Testis (tissue), 5 donors: ENCODE measurements at places on chromosomes 11 and 22.
A peak's percentile ranks its signal among the peaks of the same experiment; 100 is the strongest.

DNA sequence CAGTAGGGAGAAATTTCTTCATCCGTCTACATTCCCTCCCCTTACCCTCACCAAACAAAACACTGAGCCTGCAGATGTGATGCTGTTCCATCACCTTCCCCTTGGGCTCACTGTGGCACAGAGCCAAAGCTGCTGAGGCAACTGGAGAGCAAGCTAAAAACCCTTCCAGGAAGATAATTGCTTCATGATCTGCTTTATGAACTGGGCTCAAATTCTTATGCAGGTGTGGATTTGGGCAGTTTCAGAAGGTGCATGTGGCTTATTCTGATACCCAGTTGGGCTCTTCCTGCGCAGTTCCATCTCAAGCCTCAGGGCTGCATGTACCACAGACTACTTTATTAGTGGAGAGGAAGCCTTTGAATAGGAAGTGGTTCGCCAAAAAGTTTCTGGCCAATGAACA, 58.3 kb downstream of the AAMDC start:
- peak; percentile 29 for DNase-seq

DNA sequence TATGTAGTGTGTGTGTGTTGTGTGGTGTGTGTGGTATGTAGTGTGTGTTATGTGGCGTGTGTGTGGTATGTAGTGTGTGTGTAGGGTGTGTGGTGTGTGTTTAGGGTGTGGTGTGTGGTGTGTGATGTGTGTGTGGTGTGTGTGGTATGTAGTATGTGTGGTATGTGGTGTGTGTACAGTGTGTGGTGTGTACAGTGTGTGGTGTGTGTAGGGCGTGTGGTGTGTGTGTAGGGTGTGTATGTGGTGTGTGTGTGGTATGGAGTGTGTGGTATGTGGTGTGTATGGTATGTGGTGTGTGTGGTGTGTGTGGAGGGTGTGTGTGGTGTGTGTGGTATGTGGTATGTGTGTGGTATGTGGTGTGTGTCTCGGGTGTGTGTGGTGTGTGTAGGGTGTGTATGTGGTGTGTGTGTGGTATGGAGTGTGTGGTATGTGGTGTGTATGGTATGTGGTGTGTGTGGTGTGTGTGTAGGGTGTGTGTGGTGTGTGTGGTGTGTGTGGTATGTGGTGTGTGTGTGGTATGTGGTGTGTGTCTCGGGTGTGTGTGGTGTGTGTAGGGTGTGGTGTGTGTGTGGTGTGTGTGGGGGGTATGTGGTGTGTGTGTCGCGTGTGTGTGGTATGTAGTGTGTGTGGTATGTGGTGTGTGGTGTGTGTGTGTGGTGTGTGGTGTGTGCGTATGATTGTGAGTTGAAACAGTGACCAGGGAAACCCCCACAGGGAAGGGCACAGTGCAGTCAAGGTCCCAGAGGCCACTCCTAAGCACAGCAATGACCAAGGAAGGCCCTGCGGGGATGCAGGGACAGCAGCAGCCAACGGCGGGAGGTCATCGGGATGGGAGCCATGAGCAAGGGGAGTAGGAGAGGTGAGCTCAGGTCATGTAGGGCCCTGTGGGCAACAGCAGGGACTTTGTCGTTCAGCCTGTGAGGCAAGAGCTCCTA, 2.9 kb upstream of the PPP6R2 start:
- peak; percentile 30 for DNase-seq

DNA sequence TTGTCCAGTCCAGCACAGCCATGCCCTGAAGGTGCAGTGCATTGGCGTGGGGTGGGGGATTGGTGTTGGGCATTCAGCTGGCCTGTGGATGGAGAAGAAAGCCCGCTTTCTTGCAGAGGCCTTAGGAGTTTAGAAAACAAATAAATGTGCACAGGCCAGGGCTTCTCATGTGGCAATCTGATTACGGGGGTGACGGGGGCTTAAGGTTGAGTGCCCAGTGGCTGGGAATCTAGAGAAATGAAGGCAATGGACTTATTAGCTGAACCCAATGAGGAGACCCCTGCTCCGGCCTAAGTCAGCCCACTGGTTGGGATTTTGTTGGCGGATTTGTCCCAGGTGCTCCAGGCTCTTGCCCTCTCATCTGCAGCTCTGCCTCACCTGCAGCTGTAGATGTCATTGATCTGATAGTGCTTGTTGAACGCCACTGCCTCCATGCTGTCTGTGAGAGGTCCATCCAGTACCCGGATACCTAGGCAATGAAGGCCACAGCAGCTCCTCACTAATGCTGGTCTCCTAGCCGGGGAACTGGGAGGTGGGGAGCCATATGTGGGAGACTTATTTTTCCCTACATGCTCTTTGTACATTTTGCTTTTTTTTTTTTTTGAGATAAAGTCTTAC, 6.2 kb downstream of the PCSK7 start:
- DNase-seq = peak; percentile 12

- DNase-seq = no peak
Measured at GRCh38 chr11:74055938-74056337, 47.1 kb upstream of the UCP3 start.

DNA sequence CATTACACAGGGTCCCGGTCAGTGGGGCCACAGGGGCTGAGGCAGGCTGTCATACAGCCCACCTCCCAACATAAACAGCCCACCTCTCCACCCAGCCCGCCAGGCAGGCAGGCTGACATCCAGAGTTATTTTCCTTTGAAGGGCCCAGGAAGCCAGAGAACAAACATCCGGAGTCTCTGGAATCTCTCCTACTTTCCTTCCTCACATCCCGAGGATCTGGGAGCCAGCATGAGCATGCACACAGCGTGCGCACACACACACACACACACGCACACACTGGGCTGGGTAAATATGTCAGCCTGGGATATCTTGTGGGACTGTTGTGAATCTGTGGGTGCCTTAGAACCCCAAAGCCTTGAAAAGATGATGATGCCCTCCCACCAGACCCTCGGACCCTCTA, 55.4 kb downstream of the PDE2A start:
- peak; percentile 29 for DNase-seq

- DNase-seq = no peak
Measured at GRCh38 chr22:31079095-31079642, 1.9 kb upstream of the SMTN start.

DNA sequence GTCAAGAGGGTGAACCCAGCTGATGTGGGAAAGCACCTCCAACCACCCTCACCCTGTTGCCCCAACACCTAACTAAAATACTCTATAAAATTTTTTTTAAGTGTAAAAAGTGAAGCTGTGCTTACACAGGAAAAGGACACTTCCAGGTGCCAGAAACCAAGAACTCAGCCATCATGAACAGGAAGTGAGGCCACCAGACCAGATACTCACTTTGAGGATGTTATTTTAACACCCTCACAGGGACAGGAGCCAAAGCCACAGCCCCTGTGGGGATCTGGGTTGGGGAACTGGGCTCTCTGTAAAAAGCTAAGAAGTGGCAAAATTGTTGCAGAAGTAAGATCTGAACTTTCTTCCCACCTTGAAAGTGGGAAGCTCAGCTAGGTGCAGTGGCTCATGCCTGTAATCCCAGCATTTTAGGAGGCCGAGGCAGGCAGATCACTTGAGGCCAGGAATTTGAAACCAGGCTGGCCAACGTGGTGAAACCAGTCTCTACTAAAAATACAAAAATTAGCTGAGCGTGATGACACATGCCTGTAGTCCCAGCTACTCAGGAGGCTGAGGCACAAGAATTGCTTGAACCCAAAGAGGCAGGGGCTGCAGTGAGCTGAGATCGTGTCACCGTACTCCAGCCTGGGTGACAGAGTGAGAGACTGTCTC, 3.8 kb downstream of the RSPH14 start:
- no peak for DNase-seq

DNA sequence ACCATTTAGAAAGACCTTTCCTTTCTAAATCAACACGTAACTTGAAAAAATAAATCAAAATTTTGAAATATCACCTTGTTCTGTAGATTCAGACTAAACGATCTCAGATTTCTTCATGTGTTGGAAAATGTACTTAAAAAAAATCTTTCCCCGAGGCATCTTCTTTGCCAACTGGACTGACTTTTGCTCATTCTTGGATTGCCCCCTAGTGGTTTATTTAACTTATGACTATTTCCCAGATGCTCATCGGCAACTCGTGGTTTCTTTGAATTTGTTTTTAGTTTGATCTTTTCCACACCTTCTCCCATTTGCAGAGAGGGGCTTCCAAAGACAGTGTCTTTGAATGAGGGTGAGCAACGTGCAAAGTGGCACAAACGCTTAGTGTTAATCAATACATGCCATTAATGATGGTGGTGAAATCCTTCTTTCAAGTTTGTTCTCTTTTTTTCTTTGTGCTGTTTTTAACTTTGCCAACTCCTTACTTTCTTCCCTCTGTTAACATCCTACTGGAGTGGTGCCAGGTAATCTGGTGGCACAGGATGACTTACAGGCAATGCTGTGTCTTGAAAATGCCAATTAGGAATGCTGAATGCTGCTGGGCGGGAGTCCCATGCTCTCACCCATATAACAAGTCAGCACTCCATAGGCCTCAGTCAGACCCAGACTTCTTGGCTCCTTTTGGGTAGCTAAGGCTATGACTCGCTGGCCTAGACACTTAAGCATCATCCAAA, 18.3 kb downstream of the PRSS23 start:
- no peak for DNase-seq

DNA sequence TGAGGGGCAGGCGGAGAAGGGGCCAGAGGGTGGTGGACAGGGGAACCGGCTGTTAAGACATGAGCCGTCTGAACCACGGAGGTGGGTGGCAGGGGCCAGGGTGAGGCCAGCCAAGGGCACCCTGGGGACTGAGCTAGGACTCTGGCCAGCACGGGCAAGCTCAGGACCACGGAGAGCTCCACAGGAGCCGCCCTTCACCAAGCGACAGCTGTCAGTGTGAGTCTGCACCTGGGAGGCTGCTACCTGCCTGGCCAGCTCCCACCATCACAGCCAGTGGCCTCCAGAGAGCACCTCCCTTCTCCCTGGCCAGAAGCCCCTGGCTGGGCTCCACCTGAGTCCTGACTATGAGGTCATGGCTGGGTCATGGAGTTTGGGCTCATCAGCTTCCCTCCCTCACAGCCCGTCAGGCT, 21.6 kb downstream of the MGAT3 start:
- peak; percentile 58 for DNase-seq

DNA sequence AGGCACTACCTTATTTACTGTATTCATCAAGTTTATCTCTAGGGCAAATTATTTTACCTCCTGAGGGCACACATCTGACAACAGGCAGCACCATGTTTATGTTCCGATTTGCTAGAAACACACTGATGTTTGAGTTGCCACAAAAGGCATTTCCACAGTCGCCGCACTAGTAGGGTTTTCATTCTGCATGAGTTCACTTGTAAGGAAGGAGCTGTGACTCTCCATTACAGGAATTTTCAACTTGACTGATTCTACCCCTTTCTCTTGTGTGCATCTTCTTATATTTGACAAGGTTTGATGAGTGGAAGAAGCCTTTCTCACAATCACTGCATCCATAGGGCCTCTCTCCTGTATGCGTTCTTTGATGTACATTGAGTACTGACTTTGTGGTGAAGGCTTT, 455.9 kb upstream of the CNTN5 start:
- no peak for DNase-seq

DNA sequence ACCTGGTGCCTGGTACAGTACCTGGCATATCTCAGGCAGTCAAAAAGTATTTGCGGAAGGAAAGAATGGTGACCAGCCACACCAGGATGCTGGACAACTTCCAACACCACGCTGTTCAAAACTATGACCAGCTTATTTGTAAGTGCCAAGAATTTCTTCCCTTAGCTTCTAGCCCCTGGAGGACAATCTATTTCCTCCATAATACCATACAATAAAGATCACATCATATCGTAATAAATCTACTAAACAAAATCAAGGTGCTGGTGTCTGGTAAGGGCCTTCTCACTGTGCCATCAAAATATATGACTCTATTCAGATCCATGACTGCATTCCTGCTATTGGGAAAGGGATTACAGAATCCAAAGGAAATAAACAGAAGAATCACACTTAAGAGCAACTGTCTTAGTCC, 51.5 kb downstream of the ALG9 start:
- DNase-seq = no peak

DNA sequence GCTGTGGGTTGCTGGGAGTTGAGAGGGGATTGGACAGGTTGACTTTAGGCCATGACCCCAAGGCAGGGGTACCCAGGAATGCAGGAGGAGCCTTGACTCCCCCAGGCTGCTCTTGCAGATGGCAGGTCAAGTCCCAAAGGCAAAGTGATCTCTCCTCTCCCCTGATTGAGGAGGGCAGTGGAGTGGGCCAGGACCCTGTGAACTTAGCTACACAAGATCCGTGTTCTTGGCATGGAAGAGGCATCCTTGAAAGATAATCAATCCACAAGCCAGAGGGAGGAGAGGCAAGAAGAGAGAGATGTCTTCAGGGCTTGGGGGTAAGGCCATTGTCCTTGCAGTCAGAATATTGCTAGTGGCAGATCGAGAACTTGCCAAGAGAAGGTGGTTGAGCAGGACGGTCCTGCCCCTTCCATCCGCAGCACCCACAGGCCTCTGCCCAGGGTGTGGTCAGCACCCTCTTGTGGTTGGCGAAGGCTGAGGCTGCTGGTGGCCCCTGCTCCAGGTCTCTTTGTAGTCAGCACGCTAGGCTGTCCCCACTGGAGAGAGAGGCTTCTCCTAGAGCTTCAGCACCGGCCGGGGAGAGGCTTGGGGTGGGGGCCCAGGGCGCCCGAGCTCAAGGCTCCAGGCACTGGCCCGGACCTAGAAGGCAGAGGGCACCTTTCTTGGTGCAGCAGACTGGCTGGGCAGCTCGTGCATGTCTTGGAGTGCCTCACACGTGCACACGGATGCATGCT, 45.4 kb downstream of the KCNC1 start:
- no peak for DNase-seq

DNA sequence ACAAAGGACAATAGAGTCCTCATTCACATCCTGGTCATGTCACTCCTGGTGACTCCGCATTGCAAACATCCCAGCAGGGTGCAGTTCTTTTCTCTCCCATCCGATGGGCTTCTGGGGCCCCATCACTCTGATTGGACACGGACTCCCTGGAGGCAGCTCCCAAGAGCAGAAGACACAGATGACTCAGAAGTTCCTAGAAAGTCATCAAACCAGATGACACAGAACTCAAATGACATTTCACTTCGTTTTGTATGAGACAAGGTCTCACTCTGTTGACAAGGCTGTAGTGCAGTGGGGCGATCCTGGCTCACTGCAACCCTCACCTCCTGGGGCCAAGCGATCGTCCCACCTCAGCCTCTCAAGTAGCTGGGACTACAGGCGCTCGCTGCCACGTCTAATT, 33.2 kb downstream of the ZNF195 start:
- DNase-seq = no peak

- no peak for DNase-seq
Measured at GRCh38 chr22:23029521-23030228, 40.6 kb upstream of the GNAZ start.

DNA sequence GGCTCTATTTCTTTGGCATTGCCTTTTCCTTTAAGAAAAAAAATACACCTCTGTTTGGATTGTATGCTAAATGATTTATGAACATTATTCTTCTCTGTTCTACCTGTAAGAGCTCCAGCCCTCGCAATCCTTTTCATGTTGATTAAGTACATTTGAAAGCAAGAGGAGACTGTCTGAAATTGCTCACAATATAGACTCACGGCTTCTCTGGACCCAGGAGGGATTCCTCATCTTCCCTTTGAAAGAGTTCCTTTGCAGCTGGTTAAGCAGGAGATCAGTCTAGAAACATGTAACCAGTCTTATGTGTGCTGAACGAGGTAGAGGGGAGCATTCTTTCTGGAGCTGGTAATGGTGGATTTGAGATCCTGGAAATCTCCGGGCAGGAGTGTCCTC, 47.4 kb downstream of the PKNOX2 start:
- no peak for DNase-seq

GRCh38 chr11:110303414-110303826, 7.0 kb upstream of the RDX start:
- no peak for DNase-seq
